ENCODE measurements at places on chromosomes 3 and 15.

- no peak for DNase-seq
Measured at GRCh38 chr3:113063126-113063894, 72.5 kb downstream of the GTPBP8 start.

DNA sequence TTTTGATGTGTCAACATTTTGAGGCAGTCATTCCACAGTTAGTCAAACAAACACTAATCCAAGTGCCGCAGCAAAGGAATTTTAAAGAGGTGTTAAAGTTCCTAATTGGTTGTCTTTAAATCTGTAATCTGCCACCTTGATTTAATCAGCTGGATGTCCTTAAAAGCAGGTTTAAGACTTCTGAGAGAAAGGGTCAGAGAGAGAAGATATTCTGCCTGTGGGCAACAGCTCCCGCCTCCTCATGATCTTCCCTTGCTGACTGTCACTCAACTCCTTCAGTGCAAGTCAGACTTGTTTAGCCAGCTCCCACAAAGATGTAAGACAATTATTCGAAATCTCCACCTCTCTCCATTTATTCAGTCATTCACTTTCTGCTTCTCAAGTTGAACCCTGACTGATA, 92.6 kb upstream of the MYRIP start:
- no peak for DNase-seq

DNA sequence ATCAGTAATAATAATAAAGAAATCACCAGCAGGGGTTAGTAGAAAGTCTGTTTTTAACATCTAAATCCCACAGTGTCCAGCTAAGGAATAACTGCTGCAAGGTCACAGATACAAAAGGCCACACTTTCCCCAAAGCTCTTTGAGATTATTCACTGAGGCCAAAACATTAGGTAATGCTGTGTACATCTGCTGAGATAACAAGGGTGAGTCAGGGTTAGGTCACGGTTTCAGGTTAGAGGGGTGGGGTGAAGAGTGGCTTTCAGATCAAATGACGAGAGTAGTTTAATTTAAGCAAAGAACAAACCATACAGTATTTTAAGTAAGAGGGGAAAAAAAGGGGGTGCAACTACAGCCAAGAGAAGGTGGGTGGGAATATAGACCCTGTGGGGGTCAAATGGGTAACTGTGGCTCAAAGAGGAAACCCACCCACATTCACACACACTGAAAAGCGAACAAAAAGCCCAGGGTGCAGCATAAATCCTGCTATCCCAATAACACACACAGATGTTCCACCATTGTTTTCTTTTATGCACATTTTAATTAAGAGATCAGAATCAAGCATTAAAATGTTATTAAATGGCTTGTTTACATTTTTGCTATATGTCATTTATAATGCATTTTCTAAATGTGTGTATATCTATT, 412.9 kb downstream of the TIGIT start:
- no peak for DNase-seq

- no peak for DNase-seq
Measured at GRCh38 chr3:39641274-39641673, 168.1 kb upstream of the MYRIP start.

- DNase-seq: no peak
Measured at GRCh38 chr15:99385865-99386264, 134.6 kb downstream of the LRRC28 start.
